Motor neuron (in vitro differentiated cells): ENCODE measurements at places on chromosomes 3 and 15.

GRCh38 chr3:44939581-44940036 lies 36.4 kb downstream of the ZDHHC3 start:
- no peak for ATAC-seq

DNA sequence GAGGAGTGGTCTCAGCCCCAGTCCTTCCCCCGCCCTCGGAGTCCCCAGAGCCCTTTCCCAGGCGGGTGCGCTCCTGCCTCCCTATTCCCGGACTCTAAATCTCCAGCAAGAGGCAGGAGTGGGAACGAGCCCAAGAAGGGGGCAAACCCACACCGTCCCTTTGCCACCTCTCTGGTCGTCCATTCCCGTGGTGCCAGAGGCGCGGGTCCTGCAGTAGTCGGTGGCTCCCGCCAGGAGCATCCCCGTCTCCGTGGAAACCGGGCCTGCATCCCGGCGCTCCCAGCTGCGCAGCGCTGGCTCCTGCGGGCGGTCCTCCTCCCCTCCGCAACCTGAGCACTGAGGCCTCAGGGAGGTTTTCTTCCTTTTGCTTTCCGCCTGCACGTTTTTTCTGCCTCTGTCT lies 44.8 kb downstream of the LHFPL4 start:
- no peak for ATAC-seq

- no peak for ATAC-seq
Measured at GRCh38 chr3:149013726-149014125, 22.4 kb downstream of the GYG1 start.

DNA sequence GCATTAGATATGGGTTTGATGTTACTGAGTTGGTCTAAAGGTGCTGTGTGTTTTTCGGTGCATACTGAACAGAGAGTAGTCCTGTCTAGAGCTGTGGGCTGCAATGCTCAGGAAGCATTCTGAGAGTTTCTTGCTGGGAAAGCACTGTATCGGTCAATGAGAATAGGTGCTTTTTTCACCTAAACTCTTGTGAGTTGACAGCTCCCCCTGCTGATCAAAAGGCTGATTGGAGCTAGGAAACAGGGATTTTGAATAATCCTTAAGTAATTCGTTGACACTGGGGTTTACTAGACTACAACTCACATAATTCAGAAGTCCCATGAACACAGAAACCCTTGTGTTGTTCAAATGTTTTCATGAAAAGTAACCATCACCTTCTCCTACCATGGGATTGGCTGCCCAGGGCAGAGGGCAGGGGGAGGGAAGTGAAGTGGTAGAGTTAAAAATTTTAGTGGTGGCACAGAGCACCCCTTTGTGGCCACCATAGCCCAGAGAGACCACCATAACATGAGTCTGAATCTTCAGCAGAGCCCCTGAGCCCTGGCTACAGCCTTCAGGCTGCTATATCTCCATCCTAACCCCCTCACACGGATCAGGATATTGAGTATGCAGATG lies 13.0 kb upstream of the MANF start:
- ATAC-seq, result peak; percentile 78

DNA sequence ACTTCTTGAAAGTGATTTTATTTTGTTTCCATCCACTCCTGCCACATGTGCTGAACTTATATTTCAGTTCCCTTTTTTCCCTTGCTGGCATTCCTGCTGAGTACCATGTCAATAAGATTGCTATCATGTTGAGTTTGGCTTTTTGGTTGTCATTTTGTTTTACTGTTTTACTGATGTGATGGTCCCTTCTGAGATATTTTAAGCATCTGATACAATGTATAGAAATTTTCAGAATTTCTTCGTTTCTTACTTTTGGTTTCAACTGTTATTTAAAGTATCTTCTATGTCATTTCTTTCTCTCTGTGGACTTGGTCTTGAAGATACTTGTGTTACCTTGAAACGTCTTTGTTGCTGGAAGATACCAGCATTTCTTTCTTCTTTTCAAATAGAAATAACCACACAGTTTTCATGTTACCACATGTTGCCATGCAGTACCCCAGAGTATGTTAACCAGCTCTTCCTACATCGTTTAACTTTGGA lies 14.1 kb downstream of the SIDT1 start:
- ATAC-seq, result no peak

DNA sequence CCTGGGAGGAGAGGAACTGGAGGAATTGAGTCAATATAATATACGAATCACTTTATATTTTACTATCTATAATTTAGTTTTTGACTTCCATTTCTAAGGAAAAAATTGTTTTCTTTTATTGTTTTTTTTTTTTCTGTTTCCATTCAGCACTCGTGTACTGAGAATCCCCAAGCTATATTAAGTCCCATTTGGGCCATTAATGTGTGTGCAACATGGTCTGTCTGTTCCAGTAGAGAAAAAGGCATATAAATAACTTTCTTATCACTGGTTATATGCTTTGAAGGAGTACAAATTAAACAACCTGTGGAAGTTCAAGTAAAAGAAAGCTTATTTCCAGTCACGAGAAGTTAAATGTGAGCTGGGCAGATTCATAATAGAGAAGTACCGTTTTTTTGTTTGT lies 498.9 kb upstream of the TPRG1 start:
- ATAC-seq, result no peak

GRCh38 chr3:71376911-71377310 lies 206.6 kb downstream of the FOXP1 start:
- no peak for ATAC-seq

GRCh38 chr3:127566833-127567232 lies 23.7 kb downstream of the TPRA1 start:
- peak; percentile 52 for ATAC-seq

- ATAC-seq, result no peak
Measured at GRCh38 chr15:48143856-48144255, 23.1 kb downstream of the SLC24A5 start.

DNA sequence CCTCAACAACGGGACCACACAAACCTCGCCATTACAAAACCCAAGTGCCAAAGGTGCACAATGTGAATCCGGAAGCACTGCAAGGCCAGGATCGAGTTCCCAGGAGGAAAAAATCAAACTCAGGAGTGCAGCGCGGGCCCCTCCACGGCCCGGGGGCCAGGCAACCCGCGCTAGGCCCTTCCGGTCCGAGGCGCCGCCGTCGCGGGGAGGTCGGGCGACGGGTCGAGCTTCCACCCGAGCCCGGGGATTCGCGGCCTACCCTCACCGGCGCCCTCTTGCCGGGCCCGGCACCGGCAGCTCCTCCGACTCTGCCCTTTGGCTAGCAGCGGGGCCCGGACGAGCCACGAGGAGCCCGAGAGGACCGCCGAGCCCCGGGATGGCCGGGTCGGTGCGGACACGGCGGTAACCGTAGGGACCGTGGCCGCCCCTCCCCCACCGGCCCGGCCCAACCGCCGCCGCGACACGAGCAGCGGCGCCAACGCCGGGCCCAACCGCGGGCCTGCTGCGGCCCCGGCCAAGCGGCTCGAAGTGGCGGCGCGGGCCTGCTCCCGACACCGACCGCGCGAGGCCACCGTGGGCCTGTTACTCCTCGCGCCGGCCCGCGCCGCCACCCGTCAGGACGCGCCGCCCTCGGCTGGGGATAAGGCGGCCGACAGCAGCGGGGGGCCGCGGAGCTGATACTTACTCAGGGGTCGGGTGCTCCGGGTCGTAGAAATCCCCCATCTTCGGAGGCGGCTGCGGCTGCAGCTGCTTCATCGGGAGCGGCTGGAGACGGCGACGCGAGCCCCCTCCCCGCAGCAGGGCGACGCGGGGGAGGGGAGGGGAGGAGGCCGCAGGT lies 525 bp downstream of the SETD2 start:
- peak; percentile 34 for ATAC-seq

- ATAC-seq, result no peak
Measured at GRCh38 chr15:66875588-66876420, 173.8 kb downstream of the SMAD6 start.

- ATAC-seq, result no peak
Measured at GRCh38 chr3:17749705-17750293, 7.4 kb upstream of the TBC1D5 start.

DNA sequence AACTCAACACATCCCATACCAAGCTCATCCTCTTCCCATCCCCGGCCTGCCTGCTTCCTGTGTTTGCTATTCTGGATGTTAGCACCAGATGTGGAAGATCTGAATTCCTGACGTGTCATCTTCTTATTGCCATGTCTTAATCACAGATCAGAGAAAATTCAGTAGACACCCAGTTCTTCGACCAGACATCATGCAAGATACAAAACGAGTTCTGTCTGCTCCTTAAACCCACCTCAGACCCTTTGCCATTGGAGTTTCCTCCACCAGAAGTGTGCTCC lies 52.0 kb downstream of the FGD5 start:
- ATAC-seq, result no peak

GRCh38 chr3:42904076-42904475 lies 1.9 kb upstream of the ZNF662 start:
- no peak for ATAC-seq

- peak; percentile 84 for ATAC-seq
Measured at GRCh38 chr3:65170390-65171042, 482.7 kb upstream of the ADAMTS9 start.

DNA sequence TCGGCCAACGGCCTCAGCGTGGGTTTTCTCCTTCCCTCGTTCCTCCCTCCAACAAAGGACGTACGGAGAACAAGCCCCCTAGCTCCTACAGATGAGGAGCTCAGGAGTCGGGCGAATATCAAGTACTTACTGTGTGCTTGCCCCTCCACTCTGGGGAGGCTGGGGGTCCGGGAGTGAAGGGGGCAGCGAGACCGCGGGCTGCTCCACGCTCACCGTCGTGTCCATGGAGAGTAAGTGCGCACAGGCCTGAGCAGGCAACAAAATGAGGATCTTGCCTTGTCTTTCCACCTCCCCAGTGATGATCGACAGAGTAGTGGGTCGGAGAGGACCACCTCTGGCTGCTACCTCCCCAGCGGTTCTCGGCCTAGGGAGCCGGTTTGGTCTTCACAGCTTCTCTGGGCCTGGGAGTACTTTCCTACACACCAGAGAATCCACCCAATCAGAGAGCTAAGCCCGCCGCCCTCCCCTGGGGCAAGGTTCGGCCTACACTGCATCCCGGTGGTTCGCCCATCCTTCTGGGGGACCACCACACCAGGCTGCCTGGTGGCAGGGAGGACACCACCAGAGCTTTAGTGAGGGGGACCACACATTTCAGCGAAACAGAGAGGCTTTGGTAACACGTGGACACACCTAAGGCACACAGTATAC lies 603 bp upstream of the TRANK1 start:
- no peak for ATAC-seq

GRCh38 chr3:172607305-172608121 lies 84.3 kb upstream of the TNFSF10 start:
- ATAC-seq, result peak; percentile 95

- peak; percentile 73 for ATAC-seq
Measured at GRCh38 chr3:194046995-194047645, 88.8 kb upstream of the HES1 start.

DNA sequence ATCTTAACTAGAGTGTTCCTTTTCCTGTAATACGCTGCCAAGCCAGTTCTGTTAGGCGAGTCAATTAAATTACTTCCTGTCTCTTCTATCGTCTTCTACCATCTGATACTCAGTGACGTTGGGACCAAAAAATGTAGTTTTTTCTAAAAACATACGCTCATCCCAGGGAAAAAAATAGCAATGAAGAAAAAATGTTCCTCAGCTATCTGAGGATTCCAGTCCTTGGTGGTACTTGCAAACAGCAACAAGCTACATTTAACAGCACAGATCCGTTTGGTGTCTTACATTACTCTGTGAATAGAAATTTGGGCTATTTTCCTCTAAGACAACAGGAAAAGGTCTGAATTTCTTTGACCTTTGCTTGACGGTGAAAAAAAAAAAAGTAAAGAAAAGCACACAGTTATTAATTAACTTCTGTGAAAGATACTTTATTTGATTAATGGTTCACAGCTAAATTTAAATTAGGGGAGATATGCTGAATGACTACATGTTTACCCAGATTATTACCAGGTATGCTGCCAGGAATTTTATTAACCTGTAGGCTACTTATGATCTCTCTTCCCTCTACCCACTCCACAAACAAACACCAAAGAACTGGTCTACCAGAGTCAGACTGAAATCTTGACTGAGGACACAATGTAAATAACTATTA lies 254.4 kb upstream of the ZPLD1 start:
- peak; percentile 60 for ATAC-seq

DNA sequence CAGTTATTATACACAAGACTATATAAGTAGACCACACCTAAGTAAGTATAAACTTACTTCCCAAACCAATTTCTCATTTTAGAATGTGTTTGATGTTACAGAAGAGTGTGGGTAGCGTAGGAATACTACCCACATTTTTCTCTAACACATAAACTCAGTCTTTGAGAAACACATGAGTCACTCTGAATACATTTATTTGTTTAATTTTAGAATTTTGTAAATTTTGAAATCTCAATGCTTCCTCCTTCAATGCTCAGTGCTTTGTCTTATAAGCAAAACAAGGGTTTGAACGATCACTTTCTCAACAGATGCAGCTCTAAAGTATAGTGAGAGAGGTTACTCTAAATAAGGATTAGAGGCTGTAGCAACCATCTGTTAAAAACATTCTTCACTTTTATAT lies 700.8 kb downstream of the SI start:
- ATAC-seq, result no peak

- ATAC-seq, result no peak
Measured at GRCh38 chr3:14357463-14357862, 44.9 kb upstream of the SLC6A6 start.
